CD4-positive, alpha-beta T cell treated with Interferon gamma for 1 hour (primary cell): ENCODE measurements at places on chromosomes 2 and 18.
A peak's percentile ranks its signal among the peaks of the same experiment; 100 is the strongest.

DNA sequence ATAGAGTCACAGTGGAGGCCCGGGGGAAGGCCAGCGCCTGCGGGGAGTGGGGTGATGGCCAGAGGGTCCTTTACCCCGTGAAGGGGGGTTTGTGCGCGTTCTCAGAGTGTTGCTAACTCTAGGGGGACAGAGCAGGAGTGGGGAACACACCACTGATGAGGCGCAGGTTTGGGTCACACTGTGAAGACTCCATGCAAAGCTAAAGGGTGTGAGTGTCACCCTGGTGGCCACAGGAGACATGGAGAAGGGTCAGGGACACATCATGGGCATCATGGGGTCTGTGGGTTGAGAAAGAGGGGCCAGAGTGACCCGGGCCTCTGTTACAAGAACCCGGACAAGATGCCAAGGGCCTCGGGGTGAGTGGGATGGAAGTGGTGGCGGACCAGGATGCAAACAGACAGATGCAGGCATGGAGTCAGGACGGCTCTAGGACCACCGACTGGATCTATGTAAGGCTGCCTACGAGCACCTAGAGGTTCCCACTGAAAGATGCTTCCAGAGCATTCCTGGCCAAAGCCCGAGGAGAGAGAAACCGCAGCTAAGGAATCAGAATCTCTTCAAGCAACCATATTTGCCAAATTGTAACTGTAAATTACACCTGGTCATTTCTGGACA lies 84.3 kb downstream of the PXDN start:
- no peak for DNase-seq

DNA sequence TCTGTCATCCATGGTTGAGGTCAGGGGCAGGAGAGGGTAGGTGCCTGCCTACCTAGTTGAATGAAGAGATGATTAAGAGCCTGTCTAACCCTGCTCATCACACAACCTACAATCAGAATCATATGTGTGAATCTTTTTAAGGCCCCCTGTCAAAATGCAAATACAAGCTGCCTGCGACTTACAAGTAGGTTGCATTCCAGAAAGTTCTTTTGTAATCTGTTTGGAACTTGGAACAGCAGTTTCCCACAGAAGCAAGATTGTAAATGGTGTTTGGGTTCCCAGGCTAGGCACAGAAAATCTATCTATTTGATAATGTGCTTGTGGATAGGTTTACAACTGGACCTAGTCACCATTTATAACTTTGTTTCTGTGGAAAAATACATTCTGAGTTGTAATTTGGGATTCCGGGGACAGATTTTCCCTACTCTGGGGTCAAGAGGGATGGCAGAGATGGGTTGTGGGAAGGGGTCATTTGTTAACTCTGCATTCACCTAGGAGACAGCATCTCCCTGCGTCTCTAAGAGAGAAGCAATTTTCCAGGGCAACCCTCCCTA lies 4.4 kb downstream of the LIPG start:
- DNase-seq = no peak

DNA sequence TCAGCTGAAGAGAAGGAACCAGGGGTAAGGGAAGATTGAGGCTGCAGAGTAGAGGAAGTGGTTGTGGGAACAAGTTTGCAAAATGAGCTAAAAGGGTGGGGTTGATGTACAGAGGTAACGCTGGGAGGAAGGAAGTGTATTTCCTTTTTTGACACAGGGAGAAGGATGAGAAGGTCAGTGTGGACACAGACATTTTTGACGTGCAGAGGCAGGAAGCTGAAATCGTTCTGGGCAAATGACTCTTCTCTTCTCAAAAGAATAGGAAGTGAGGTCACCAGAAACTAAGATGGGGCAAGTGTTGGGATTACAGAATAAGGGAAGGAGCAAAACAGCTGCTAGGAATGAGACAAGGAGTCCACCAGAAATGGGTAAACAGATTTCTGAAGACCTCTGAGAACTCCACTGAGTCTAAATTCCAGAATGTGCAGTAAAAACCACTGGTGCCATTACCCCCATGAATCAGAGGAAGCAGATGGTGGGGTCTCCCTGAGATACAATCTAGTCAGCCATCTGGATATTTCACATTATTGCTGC lies 20.0 kb upstream of the RNF149 start:
- DNase-seq = peak; percentile 63

DNA sequence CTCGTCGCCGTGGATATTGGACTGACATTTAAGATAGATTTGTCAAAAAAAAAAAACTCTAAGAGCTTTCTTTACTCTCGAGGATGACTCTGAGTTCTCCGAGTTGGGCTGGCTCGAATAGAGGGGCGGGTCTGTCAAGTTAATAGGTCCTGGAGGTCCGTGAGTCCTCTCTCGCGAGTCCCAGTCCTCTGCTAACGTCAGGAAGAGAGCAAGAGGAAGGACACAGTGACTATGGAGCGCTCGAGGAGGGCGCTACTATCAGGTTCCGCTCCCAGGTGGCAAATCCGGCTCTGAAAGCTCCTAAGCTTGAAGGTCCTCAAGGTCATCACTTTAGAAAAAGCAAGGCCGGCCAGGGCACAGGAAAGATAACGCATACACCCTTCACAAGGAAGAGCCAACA lies 404 bp upstream of the AKAIN1 start:
- no peak for DNase-seq

DNA sequence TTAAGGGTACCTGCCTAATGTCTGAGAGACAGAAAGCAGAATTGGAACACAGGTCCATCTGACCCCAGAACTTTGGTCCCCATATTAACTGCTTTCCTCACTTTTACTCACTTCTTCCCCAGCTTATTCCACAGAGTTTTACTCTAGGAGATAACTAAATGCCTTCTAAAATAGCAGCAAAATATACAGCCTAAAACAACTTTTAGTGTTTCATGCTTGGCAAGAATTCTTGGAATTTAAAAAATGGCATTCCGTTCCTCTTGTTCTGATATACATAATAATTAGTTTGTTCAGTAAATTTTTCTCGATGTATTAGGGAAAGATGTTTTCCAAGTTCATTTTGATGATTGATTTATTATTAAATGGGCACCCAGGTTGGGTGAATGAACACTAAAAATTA lies 151.9 kb downstream of the FHOD3 start:
- DNase-seq = no peak

GRCh38 chr18:70301667-70302066 lies 12.8 kb downstream of the SOCS6 start:
- DNase-seq = no peak

DNA sequence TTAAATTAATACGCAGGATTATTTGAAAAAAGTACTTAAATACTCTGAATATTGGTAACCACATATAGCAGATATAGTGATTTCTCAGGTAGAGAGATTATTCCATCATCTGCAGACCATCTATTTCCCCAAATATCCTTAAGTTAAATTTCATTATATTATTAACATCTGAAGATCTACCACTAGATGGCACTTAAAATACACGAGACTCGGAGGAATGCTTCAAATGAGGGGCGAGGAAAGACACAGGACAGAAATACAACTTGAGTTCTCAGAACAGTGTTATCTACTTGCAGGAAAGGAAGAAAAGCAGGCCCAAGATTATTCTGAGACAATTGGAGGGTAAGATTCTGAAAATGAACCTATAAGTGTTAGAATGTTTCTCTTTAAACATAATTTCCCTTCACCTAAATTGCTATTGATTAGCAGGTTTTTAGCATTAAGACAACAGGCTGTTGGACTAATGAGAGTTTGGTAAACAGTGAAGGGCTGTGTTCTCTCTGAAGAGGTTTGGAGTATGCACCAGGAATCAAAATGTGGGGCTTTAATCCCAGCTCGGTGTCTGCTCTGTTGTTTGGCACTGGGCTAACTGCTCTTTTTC lies 76.9 kb upstream of the GCFC2 start:
- no peak for DNase-seq

GRCh38 chr2:197128897-197129296 lies 181.7 kb downstream of the ANKRD44 start:
- DNase-seq = no peak

- no peak for DNase-seq
Measured at GRCh38 chr2:94622113-94622618, 249.1 kb upstream of the TEKT4 start.

DNA sequence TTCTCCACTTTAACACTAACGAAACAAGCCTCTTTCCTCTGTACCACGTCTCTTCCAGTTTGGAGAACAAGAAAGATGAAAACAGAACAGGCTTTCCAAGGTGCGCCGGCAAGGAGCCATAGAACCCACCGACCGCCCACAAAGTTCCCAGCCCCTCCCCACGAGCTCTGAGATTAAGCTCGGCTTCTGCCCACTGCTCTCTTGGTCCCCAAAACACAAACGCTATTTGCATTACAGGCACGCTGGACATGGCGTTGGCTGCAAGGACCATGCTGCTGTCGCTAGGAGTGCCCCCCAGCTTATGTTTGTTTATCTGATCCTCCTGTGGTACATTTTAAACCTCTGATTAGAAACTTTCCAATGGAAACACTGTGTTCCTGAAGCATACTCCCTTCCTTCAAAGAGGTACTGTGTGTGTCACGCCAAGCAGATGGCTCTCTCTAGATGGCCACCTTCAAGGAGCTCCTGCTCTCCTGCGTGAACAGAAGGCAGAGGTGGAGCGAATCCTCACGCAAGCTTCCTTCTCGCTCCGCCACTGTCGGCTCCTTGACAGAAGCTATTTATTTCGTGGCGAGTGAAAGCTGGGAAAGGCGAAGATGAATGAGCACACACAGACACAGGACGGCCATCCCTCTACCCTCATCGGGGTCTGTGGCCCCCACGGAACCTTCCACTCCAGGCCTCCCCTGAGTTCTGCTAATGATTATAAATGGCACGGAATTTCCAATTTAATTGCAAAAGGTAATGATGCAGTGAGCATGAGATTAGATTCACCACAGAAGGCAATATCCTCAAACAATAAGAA lies 166.2 kb downstream of the EIPR1 start:
- DNase-seq = no peak

- DNase-seq = no peak
Measured at GRCh38 chr2:24111407-24111901, 11.7 kb downstream of the PFN4 start.

DNA sequence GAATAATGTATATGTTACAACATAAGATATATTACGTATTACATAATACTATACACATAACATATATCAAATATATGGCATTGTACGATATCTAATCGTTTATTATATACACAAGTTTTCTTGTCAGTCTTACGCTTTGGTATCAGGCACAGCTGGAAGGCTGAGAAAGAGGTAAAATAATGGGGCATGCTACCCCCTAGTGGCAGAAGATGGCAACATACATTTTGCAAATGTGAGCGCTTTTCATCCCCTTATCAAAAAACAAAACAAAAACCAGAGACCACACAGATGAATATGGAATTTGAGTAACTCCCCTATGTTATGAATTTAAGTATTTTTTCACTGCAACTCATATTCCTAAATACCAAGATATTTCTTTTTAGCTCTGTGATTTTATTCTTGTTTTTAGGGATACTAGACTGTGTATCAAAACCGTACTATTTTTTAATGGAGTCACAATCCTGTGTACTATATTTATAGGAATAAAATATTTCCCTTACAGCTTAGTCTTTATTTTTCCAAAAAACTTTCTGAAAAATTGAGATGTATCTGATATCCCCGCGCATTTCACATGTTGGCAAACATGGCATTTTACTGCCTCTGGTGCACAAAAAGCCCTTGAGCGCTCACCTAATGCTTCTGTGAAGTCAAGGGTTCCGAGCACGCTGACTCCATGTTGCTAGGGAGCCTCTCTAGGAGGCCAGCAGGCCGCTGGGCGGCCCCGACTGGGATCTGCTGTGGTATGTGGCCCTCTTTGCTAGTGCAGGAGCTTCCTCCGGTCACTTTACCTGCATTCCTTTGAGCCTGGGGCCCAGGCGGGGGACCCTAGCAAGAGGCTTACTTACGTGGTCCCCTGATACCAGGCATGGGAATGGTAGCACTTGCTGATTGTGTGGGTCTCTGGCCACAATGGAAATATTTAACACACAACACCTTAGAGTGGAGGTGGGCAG lies 62.5 kb downstream of the SLC4A3 start:
- DNase-seq = peak; percentile 8

DNA sequence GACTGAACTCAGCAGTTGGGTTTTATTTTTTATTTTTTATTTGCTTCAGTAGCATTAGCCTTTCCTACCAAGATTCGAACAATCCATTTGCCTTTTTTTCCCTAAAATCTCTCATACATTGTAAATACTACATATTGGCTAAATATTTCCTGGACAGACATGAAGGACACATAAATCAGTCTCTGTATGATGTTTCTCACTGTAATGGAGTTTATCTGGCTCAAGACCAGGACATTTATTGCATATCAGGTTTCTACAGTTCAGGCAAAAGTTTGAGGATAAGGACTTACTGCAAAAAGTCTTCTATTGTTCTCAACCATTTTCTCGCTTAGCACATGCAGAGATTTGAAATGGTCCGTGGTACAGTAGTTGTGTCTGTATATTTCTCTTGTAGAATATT lies 3.3 kb downstream of the CLUL1 start:
- DNase-seq = no peak

GRCh38 chr2:207801259-207801658 lies 31.6 kb upstream of the FZD5 start:
- no peak for DNase-seq

GRCh38 chr18:37598966-37599896 lies 33.6 kb upstream of the CELF4 start:
- no peak for DNase-seq

- no peak for DNase-seq
Measured at GRCh38 chr18:6590326-6590725, 139.2 kb upstream of the ARHGAP28 start.

DNA sequence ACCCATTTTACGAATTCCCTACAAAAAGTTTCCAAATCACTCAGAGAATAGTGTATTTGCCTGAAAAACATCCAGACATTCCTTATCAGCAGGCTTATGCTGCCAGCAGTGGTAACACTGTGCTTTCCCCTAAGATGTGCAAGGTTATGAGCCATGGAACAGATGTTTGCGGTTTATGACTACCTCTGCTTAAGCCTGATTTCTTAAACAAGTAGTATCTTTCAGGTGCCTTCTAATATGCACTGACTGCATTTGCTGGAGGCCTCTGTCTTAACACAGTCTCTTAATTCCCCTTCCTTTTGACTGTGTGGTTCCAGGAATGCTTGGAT lies 54.8 kb downstream of the CDC42EP3 start:
- DNase-seq = no peak
